Activated CD4-positive, alpha-beta T cell treated with anti-CD3 and anti-CD28 coated beads, Interleukin-2, amount 50 U/mL, for 1 hour (primary cell): ENCODE measurements at places on chromosomes 7 and 10.

- no peak for DNase-seq
Measured at GRCh38 chr7:33217595-33217994, 88.2 kb downstream of the BBS9 start.

DNA sequence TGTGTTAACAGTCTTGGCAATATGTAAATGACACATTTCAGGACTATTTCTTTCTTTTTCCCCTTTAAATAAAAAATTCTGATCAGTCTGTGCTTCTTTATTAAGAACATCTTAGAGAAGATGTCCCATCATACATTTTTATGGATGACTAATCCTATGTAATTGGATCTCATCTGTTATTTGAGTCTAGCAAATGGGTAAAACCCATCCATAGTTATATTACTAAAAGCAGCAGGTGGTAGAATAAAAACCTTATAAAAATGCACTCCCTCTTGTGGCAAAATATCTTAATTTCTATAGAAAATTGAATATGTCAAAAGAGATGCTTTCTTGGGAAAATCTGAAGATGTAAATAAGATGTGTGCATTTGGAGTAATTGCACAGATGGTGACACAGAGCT lies 35.3 kb downstream of the TRRAP start:
- no peak for DNase-seq

GRCh38 chr7:27936768-27937102 lies 196.8 kb downstream of the TAX1BP1 start:
- DNase-seq = no peak

DNA sequence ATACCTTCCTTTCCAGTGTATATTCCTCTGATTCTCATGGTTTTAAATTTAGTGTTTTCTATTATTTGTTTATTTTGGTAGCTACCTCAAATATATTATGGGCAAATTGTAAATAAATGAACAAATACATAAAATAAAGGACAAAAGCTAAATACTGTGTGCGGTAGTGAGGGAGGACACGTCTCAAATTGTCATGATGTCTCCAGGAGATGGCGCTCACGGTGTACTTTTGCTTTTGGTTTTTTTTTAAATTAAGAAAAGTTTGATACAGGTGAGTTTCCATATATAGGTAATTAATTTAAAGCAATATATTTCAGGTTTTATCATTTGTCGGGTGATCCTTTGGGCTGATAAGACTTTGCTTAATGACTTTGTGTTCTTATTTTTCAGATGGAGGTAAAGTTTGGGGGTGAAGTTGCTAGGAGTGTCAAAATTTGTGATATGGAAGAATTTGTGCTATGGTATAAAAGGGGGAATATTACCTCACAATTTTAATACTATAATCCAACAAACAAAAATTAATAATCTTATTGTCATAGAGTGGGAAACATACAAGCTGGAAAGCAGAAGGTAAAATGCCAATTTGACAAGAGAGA lies 68.4 kb upstream of the TMEM229A start:
- no peak for DNase-seq

DNA sequence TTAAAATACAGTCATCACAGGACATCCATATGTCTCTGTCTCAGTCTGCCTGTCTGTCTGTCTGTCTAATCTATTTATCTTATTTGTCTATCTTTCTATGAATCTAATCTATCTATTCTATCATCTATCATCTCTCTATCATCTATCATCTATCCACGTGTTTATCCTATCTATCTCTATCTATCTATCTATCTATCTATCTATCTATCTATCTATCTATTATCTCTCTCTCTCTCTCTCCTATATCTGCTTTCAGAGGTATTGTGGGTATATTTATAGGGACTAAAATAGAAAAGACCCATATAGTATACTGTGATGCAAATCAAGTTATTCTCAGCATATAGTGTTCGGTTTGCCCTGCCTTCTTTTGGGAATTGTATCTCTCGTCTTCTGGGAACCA lies 167.5 kb downstream of the VPS50 start:
- DNase-seq = no peak

- DNase-seq = no peak
Measured at GRCh38 chr10:116676633-116677032, 55.9 kb downstream of the PNLIPRP2 start.

- DNase-seq = no peak
Measured at GRCh38 chr7:140674356-140674800, 1.6 kb downstream of the ADCK2 start.

- no peak for DNase-seq
Measured at GRCh38 chr7:21169667-21170580, 258.0 kb upstream of the SP4 start.

GRCh38 chr7:29926216-29926615 lies 63.4 kb downstream of the SCRN1 start:
- DNase-seq = no peak

GRCh38 chr10:1057106-1057657 lies 997 bp downstream of the WDR37 start:
- DNase-seq = no peak

- DNase-seq = no peak
Measured at GRCh38 chr7:44561481-44561880, 12.2 kb downstream of the DDX56 start.

DNA sequence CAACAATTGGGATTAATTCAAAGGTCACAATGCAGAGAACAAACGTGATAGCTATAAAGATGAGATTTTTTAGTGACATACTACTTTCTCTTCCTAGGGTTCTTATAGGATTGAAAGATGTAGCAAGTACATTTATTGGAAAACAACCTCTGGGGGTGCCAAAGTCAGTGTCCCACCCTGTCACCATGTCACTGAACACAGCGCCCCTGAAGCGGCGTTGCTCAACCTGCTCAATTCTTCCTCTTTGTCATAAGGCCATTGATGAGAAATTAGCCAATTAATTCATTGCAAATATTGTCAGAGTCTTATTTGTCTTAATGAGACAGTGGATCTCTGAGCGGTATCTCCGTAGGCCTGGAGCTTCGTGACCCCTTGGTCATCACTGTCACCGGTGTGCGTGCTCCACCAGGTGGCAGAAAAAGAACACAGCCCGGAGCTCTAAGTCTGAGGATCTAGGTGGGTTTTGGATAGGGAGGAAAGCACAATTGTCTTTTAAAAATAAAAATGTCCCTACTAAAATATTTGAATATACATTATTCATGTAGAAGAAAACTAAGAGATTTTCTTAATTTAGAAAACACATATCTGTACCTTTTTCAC lies 362.6 kb downstream of the PAXIP1 start:
- no peak for DNase-seq

DNA sequence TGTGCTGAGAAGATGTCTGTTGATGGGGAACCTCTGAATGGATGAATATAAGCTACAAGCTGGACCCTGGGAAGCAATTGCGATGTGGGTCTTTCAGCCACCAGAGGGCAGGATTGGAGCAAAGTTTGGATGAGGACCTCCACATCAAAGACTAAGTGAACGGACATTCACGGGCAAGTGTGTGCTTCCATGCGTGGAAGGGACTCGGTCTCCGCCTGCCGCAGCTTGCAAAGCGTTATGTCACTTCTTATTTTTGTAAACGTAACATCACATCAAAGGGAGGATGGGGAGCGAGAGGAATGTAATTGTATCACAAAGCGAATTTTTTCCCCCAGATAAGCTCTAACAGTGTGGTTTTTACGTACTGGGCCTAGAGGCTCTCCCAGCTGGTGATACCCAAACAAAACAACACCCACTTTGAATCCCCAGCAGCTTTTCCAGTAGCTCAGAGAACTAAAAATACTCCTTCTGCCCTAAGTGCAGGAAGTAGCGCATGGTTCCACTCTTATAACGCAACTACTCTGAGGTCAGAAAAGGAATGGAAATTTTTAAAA lies 65.0 kb downstream of the VWA2 start:
- DNase-seq = peak; percentile 61

- no peak for DNase-seq
Measured at GRCh38 chr7:33979300-33979806, 74.0 kb downstream of the BMPER start.

DNA sequence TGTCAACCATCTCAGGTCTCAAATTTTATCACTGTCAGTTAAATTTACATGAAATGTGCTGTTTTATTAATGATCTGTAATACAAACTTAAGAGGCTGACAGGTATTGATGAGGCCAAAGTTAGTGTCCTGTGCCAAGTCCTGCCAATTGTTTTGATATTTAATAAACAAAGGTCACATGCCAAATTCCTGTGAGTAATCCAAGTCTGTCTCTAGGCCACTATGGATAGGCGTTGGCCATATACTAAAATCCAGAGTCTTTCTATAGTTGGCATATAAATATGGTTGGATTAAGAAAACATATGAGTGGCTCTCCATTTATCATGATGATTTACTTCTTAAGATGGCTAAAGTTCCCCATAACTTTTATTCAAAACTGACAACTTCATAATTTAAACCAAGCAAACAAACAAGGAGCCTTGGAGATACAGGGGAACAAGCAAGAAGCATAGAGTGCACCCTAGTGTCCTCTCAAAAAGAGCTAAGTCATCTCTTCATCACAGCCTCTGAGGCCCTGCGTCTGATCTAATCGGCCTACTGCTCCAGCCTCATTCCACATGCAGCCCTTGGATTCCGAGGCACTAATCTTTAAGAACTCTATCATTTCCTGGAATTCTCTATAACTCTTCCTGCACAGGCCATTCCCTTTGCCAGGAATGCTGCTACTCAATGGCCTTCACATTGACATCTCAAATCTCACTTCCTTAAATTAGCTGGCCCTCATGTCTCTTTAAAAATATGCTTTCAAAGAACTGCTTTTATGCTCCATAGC lies 32.7 kb upstream of the NRCAM start:
- DNase-seq = no peak

DNA sequence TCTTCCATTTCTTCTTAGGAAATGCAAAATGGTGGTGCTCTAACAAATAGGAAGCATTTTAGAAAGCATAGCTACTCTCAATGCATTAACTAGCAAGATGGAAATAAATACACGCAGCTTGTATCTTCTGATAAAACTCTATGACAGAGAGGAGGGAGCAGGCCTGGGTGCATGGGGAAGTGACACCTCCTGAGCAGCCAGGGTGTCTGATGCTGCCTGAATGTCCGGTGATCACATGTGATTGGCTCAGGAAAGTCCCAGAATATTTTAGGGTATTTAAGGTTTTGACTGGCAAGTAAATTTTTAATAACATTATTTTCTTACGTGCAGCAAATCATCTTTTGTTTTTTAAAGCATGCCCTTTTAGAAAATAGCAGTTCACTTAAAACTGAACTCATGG lies 261.0 kb upstream of the KLF6 start:
- DNase-seq = no peak

- DNase-seq = no peak
Measured at GRCh38 chr10:123402656-123403055, 248.5 kb downstream of the BUB3 start.

- no peak for DNase-seq
Measured at GRCh38 chr7:117349570-117349969, 26.7 kb upstream of the WNT2 start.

GRCh38 chr7:80244206-80244916 lies 109.7 kb downstream of the GNAI1 start:
- DNase-seq = no peak

DNA sequence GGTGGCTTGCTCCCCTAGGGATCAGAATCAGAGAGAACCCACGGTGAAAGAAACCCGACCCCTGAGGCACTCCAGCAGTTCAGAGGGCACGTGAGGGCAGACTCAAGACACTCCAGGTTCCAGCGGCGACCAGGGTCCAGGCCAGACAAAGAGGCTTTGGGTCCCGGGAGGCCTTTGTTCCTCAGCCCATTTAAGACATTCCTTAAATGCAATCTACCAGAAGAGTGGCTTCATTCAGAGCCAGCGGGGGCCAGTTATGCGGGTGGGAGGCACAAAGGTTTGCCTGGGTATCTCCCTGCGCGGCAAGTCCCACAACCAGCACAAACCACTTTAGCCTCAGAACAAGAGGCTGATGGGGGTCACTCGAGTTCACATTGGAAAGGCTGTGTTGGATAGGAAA lies 53.6 kb downstream of the AFAP1L2 start:
- DNase-seq = no peak
